ENCODE measurements at places on chromosomes 3 and 15. TPM values are rescaled to one million over a fixed set of nuclear protein-coding genes. Genes with fewer than 3 reads are reported as not detected.

NANOGP8 gene
- not detected for total RNA-seq

CFAP20DC gene
- total RNA-seq = 0.98 TPM

CPLX3 gene
- total RNA-seq = 0.15 TPM

FSTL1 gene
- 34.4 TPM for total RNA-seq

DNAH12 gene
- 0.09 TPM for total RNA-seq
